NCI-H2107 (cell line): ENCODE measurements at places on chromosomes 4 and X.

- DNase-seq: no peak
These were observed 22.3 kb upstream of the CLOCK start for GRCh38 chr4:55568905-55569504.

DNA sequence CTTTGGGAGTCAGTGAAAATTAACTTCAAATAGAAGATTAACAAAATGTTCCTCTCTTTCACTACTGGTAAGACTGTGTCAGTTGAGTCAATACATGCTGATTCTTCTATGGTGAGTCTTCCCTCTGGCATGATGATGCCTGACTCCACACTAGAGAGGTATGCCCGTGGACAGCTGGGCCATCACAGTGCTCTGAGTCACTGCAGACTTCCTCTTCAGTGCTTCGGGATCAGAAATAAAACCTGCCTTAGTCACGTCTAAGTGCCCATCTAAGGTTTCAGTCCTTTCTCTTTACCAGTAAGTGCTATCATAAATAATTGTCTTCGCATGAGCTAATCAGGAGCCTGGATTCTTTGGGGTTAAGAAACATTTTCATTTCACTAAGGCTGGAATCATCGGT lies 1.6 kb upstream of the ASB5 start:
- DNase-seq: no peak

GRCh38 chr4:180057299-180057721 lies 2185.9 kb upstream of the TENM3 start:
- DNase-seq: no peak

- DNase-seq: no peak
These were observed 23.3 kb downstream of the MECP2 start for GRCh38 chrX:154074199-154074598.

DNA sequence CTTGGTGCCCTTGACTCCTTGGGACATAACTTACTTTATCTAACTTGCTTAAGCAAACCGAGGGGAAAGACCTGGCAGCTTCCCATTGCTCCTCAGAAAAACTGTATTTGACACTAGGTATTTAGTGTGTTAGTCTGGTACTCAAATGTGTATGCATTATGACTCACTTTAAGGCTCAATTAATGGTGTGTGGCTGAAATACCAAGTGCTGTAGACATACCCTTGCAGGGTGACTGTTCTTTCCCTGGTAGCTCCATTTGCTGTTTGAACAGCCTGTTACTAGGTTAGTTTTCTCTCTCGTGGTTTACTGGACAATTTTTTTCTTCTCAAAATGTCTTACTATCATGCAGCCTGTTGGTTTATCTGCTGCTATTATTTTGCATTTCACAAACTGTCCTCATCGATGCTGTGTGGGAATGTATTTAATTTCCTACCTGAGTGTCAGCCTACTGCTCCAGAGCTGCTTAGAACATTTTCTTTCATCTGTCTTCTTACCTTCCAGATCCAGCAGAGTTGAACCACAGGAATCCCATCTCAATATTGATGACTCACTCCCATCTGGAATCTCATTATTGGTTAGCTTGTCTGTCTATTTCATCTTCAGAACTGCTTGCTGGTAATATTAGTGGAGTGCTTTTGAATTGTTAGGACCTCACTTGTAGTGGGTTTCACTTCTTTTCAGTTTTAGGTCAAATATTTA lies 158.0 kb upstream of the FAT1 start:
- no peak for DNase-seq

DNA sequence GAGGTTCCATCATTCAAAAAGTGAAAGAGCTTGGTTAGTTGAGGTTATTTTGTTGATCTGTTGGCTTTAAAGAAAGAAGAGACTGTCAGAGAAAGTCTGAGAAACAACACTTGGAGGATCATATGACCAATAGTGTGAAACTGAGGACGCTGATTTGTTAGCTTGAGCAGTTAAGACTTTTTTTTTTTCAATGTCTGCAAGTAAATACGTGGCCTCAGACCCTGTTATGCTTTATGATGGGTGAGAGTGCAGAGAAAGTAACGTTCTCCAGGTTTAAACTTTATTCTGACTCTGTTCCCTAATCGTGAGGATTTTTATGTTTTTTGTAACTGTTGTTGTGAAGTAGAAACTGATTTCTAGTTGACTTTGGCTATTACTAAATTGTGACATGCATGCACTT lies 45.9 kb downstream of the GAB1 start:
- DNase-seq: no peak

GRCh38 chrX:48498374-48498809 lies 10.4 kb upstream of the PORCN start:
- no peak for DNase-seq

DNA sequence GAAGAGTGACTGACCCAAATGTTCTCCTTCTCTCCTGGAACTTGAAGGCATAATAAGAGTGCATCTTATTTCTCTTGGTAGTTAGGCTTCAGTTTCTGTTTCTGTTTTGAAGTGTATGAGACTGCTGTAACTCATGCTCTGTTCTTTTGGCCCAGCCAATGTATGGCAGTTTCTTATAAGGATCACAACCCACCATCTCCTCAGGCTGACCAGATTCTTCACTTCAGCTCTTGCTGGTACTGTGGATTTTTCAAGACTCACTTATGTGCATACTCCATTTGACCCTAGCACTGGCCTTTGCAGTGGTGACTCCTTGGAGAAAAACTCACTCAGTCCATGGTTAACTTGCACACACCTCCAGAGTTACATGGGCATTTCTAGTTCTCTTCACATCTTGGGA lies 9.6 kb upstream of the YTHDC1 start:
- no peak for DNase-seq

- no peak for DNase-seq
These were observed 25.7 kb downstream of the SH3RF1 start for GRCh38 chr4:169245061-169245460.

GRCh38 chr4:78129383-78130108 lies 72.4 kb downstream of the FRAS1 start:
- no peak for DNase-seq

DNA sequence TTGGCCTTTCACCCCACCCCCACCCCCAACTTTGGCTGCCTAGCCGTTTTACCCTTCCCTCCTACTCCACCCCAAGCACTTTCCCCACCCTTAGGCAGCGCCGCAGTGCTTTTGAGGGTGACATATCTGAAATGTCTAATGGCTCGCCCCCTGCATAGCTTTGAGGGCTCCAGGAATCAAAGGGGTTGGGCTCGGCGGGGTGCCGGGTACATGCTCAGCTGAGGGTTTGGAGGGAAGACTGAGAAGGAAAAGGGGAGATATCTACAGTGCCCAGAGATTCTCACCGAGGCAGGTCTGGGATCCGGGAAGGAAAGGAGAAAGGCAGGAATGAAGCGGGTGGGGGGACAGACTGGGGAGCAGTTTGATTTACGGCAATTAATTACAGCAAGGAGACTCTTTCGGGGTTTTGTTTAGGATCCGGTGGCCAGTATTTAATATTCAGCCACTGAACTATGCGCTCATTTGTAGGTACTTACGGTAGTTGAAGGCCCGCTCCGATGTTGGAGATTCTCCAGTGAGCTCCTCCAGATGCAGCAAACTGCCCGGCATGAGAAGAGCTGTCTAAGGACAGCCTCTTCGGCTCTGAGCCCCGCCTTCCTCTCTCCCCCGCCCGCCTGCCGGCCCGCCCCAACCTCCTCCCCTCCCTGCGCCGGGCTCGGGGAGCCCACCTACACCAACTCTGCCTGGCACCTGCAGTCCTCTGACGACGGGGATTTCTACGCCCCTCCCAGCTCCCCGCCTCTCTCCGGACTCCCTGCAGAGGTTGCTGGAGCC lies at the start of gene IGSF1:
Gene IGSF1, minus strand, starts transcription at position 569 of the 774 bp plus-strand sequence. CDS start 2,632 bp downstream, outside the sequence.
- DNase-seq: no peak

DNA sequence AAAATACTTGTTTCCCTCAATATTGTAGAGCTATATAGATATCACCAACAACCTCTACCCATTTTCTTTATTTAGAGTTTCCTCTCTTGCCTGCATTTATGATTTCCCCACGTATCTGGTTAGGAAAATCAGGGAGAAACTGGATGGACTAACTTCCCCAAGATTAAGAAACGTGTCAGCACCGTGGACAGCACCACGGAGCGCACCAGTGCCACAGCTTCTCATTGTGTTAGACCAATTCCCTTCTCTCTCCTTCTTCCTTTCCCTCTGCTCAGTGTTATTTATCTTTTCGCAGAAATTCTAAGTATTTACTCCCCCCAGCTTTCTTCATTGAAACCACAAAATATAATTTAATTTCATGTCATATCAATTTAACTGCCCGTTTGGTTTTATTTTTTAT lies 568.6 kb upstream of the BOD1L1 start:
- DNase-seq: no peak

- no peak for DNase-seq
These were observed 1.9 kb downstream of the STOX2 start for GRCh38 chr4:183906739-183907651.

GRCh38 chrX:48802905-48803200 lies 986 bp downstream of the HDAC6 start:
- DNase-seq: no peak

GRCh38 chr4:169351872-169352271 lies 81.1 kb upstream of the SH3RF1 start:
- no peak for DNase-seq

DNA sequence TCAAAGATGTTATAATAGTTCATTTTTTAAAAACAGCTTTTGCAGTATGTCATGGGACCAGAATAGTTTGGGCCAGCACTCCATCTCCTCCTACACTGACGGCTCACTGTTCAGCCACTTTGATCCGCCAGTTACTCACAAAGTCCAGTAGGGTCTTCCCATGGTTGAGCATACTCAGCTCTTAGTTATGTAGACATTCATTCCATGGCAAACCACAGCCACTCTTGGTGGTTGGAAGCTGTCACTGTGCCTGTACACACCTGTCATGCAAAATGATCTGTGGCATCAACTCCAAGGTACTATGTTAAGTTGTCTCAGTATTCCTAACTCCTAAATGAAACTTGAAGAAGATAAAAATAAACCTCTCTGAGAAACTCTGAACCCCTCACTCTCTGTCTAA lies 127.2 kb downstream of the NR3C2 start:
- no peak for DNase-seq

GRCh38 chrX:118551426-118551825 lies 55.8 kb downstream of the DOCK11 start:
- DNase-seq: no peak

GRCh38 chr4:37381040-37381668 lies 136.6 kb downstream of the NWD2 start:
- DNase-seq: no peak

DNA sequence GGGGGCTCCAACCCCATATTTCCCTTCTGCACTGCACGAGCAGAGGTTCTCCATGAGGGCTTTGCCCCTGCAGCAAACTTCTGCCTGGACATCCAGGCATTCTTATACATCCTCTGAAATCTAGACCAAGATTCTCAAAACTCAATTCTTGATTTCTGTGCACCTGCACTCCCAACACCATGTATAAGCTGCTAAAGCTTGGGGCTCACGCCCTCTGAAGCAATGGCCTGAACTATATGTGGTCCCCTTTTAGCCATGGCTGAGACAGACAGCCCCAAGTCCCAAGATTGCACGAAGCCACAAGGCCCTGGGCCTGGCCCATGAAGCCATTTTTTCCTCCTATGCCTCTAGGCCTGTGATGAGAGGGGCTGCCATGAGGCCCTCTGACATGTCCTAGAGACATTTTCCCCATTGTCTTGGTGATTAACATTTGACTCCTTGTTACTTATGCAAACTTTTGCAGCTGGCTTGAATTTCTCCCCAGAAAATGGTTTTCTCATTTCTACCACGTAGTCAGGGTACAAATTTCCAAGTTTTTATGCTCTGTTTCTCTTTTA lies 468.0 kb upstream of the SLIT2 start:
- DNase-seq: no peak

GRCh38 chrX:84339507-84340364 lies 151.7 kb upstream of the RPS6KA6 start:
- peak; percentile 6 for DNase-seq

- no peak for DNase-seq
These were observed 1.4 kb upstream of the ATP8A1 start for GRCh38 chr4:42658261-42658660.

GRCh38 chr4:123545667-123546572 lies 149.3 kb downstream of the SPRY1 start:
- DNase-seq: no peak

GRCh38 chr4:8737075-8737474 lies 134.6 kb downstream of the HMX1 start:
- DNase-seq: no peak

GRCh38 chr4:108917255-108917654 lies 154.4 kb upstream of the ETNPPL start:
- DNase-seq: no peak

GRCh38 chr4:153553155-153553818 lies 87.1 kb downstream of the TMEM131L start:
- no peak for DNase-seq

- DNase-seq: no peak
These were observed 121.2 kb upstream of the BANK1 start for GRCh38 chr4:101669138-101669831.

- DNase-seq: no peak
These were observed 31.2 kb downstream of the PHEX start for GRCh38 chrX:22063284-22063683.

DNA sequence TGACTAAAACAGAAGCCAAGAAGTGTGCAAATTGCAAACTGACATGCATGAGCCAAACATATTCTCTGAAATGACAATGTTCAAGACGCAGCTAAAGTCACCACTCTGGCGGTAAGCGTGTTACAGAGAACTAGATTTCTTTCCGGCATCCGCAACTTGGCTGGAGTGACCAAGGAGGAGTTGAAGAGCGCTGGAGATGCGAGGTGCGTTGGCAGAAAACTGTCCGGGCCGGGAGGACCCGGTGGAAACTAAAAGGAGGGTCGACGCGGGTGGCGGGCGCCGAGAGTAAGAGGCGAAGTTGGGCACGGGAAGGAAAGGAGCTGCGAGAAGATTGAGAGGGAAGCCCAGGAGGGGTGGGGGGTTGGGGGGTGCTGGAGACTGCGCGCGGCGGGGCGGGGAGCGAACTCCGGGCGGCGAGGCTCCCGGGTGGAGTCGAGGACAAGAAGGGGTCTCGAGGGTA lies 807 bp downstream of the SEL1L3 start:
- DNase-seq: no peak

DNA sequence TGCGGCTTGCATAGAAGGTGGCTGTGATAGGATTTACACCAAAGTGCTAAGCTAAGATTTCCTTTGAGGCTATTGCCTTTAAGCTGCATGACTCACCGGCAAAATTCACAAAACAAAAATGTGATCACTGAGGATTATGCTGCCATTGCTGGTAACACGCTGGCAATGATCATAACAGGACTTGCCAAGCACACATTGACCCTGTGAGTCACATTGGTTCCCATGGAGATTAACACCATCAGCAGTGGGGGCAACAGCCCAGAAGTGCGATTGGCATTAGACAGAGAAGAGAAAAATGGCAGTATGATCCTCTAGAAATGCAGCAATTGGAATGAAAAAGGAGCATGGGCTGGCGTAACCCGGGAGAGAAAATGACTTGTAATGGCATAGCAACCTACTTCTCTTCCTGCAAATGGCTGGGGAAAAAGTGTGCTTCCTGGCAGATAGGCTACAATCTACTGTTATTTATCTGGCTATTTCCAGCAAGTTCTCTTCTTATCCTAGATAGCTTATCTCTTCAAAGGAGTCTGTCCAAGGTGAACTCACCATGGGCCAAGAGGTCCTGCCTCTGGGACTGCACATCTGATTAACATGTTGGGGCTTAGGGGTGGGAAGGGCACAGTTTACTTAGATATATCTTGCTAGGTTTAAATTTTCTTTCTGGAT lies 314.2 kb upstream of the IGFBP7 start:
- DNase-seq: no peak
